ENCODE measurements at places on chromosomes 6 and 20.

DNA sequence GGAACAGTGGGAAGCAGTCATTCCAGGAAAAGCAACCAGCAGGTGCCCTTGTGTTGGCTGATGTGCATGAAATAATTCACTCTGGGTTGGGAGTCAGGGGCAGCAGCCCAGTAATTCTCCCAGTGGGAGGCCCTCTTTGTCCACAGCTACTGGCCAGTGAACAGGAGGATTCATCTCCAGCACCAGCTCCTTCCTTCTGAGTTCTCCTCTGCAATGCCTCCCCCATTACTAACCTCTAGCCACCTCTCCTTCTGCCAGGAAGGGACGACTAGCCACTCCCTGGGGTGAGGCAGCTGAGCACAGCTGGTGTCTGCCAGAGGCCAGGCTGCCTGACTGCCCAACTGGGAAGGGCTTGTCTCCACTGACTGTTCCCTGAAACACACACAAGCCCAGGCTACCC lies 12.5 kb upstream of the R3HDML start:
- no peak for DNase-seq

DNA sequence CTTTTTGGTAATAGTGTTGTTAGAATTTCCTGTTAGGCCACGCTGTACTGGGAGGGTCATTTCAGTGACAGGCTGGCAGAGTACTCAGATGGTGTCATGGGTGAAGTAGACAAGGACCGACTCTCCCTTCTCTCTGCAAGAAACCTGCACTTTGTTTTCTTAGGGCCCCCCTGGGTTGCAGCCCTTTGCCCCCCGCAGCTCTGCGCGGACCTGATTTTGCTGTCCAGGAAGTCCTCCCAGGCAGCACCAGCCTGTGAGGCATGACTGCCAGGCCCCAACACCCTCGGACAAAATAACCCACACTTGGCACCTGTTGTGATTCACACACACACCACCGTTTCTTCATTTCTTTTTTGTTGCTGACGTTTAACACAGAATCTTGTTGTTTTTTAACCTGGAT lies 21.8 kb upstream of the CLDN20 start:
- no peak for DNase-seq

DNA sequence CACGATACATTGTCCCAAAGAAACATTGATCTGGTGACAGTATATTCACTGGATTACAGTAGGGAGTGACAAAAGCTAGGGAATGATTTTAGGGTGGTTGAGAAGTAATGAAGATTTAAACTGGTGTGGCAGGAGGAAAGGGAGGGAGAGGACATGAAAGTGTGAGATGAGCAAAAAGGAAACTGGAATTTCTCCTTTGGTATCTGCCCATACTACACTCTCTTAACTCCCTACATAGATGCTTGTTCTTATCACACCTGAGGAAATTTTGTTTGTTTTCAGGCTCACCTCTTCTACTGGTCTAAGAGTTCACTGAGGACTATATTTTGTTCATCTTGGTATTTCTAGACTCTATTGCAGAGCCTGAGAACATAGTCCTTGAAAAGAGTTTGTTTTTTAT lies 44.9 kb upstream of the CEP162 start:
- no peak for DNase-seq

DNA sequence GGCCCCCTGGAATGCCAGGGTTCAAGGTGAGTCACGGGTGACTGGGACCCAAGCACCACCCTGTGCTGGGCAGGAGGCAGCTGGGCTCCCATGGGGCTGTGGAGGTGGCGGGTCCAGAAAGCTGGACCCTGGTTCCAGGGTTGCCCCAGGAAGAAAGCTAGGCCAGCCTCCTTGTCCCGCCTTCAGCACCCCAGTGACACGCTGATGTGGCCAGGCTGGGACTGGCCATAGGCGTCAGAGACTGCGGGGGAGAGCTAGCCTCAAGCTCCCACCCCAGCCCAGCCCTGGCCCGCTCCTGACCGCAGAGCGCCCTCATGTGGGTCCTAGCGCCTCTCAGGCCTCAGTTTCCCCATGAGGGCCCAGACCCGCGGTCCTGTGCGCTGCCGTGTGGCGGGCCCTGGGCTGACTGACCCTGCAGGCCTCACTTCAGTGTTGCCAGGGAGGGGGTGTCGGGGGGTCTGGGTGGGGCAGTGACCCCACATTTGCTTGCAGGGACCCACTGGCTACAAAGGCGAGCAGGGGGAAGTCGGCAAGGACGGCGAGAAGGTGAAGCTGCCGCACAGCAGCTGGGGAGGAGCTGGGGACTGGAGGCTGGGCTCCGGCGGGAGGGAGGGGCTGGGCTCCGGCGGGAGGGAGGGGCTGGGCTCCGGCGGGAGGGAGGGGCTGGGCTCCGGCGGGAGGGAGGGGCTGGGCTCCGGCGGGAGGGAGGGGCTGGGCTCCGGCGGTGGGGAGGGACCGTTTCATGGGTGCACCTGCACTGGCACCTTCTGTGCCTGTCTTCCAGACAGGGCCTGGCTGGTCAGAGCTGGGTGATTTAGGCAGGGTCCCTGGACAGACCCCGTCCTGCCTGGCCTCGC lies 7.9 kb downstream of the COL9A3 start:
- DNase-seq: no peak

- DNase-seq: no peak
Observed at GRCh38 chr6:122845916-122846612, 57.0 kb downstream of the SMPDL3A start.

DNA sequence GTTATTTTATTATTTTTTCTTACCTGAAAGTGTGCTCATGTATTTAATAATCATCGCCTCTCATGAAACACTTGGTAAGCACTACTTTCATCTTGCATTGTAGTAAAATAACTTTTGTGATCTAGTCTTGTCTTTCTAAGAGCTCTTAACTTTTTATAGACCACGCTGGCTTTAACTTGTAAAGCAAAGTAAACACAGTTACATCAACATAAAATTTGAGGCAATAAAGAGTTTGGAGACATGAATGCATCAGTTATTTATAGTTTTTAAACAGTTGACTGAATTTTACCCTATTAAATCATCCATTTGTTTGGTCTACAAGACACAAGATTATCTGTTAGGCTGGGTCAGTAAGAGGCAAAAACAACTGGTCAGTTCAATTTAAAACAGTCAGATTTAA lies 218.5 kb upstream of the KCNQ5 start:
- no peak for DNase-seq

DNA sequence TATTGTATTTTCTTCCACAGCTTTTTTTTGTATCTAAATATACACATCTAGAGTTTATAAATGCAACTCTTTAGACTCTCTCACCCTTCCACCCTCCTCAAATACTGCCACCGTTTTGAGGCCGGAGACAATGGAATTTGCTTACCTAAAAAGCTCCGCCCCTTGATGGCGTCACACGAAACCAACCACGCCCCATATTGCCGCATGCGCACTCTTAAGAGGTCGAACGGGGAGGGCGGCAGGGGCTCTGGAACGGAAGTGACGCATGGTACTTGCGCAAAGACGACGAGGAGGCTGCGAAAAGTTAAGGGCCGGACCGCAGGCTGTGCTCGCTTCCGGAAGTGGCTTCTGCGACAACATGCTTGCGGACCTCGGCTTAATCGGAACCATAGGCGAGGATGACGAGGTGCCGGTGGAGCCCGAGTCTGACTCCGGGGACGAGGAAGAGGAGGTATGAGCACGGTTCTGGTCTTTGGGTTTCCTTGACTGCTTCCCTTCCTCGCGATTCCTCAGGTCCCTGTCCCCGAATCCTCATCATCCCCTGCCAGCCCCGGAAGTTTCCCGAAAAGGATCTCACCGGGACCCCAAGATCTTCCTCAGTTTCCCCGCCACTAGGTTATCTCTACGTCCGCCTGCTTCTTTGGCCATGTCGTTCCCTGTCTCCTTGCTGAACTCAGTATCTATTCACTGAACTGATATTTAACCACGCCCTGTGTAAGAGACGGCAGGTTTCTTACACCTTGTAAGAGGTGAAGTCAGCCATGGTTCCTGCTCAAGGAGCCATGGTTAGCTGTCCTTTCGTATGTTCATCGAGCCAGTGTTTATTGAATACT lies at the start of gene DDX27:
DDX27 (plus strand) TSS at position 326 of the 833 bp plus-strand sequence; CDS start at position 359, 33 bp downstream.
- peak; percentile 99 for DNase-seq
